ENCODE measurements at places on chromosomes 6 and 20.

DNA sequence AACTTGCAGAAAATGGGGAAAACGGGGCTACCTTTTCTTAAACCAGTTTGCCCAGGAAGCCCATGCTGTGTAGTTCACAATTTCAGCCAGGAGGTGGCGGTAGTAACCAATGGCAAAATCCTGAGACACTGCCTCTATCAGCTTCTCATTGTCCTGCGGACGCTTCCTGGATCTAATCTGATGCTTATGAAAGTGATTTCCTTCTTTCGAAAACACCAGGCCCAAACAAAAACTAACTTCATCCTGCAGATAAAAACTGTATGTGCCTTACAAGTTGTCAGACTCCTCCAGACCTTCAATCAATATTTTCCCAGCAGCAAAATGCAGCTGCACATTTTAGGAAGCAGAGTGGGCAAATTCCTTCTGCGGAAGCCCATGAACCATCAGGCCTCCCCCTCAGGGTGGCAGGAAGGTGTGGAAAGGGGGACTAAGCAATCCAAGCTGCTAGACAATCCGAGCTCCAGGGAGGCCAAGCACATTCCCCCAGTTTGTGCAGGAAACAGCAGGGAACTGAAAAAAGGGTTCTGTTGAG, 88.5 kb downstream of the LY86 start:
- DNase-seq = peak; percentile 53

DNA sequence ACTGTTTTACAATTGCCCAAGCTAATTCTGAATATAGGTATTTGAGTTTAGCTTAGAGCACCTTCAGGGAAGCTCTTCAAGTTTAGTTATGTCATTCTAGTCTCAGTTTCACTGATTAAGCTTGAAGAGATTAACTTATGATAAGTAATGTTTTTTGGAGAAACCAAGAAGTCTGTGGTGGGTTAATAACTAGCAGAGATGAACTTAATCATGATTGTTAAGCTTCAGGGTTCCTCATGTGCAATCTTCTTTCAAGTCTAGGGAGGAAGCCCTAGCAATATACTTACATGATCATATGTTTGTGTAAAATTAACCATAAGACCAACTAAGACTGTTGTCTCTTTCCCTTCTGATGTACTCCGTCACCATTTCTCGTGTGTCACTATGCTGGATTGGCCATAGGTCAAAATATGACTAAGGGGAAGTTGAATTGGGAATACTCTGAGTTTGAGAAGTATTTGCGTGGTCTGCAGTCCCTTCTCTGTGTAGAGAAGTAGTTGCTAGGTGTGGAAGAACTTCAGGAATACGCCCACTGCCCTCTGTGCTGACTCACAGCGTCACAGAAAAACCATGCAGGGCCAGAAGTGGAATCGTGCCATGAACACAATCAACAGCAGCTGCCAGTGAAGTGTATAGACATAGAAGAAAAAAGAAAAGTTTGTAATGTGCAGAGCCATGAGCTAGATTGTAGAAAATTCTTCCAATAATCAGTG, 88.3 kb downstream of the SH3BGRL2 start:
- DNase-seq = no peak

GRCh38 chr20:37395410-37395797, 49.5 kb downstream of the SRC start:
- no peak for DNase-seq

- DNase-seq = no peak
Observed at GRCh38 chr20:20946122-20946759, 159.9 kb downstream of the LINC00237 start.

GRCh38 chr6:44073612-44074438, 53.4 kb downstream of the MRPL14 start:
- no peak for DNase-seq

DNA sequence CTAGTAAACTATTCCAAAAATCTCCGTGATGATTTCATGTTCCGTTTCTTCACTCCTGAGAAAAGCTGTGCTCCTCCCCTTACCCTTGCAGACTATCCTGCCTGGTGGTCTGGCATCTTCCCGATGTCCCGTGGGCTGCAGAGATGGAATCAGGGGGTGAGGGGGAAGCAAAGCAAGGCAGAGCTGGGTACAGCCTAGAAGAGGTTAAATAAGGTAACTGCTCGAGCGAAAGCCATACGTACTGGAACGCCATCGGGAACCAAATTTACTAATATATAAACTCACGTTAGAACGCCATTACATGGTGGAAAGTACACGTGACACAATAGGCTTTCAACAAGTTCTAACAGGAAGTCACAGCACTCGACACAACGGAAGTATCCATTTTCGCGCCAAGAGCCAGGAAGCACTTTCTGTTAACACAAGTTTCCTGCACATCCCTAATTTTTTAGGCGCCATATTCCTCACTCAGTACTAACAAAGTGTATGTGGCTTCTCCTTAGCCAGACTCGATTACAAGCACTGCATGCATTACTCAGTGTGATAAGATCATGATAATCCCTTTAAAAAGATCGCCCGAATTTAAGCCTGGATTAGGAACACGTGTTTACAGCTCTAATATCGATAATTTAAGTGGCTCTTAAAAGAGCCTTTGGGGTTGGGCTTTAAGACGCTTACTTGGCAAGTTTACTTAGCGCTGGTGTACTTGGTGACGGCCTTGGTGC, 101.6 kb upstream of the PRSS16 start:
- no peak for DNase-seq

DNA sequence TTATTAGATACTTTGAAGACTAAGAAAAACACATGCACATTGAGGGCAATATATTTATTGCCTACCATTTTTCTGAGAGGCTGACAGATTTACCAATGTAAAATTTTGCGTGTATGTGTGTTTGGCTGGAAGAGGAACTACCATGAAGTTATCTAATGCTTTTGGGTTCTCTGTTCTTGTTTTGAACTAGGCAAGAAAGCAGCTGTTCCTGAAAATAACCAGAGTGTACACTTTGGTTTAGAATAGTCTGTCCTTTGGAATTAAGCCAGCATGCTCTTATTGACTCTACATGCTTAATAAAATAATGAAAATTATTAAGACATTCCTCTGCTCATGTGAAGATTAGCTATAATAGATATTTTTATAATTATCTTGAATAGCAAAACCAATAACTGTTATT, 129.2 kb downstream of the MYB start:
- no peak for DNase-seq

- no peak for DNase-seq
Observed at GRCh38 chr6:3011592-3011991, 11.9 kb downstream of the NQO2 start.

DNA sequence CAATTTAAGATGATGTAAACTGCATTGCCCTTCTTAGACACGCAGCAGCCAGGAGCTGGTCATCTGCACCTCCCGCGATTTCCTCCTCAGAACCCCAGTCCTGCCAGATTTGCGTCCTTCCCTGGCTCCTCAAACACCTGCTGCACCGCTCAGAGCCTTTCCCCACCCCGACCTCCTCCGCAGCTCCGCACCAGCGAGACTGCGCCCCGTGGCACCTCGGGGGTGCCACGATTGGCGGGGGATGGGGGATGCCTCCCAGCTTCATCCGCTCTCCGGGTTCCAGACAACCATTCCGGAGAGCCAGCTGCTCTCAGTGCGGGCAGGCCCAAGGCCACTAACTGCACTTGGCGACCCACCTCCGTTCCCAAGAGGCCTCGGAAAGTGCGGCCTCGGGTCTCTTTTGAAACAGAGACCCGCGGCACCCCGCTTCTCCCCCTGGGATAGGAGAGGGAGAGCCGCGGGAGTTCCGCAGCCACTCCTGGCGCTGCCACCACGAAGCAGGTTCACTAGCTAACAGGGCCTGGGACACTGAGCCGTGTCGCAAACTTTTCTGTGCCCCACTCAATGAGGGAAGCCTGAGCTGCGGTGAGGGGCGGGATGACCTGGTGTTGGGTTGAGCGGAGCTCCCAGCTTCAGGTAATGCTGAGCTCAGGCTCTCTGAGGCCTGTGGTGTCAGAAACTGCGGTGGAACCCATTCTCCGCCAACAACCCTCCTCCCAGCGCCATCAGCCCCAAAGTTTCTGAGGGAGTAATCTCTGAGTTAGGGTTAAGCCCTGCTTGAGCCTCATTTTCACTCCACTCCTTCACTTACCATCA, 7.3 kb upstream of the TFAP2A start:
- DNase-seq = no peak

GRCh38 chr6:73560853-73561407, 40.1 kb upstream of the EEF1A1 start:
- no peak for DNase-seq

- DNase-seq = no peak
Observed at GRCh38 chr6:31838968-31839367, 11.4 kb downstream of the HSPA1B start.

- no peak for DNase-seq
Observed at GRCh38 chr6:108403236-108403635, 108.4 kb downstream of the AFG1L start.

DNA sequence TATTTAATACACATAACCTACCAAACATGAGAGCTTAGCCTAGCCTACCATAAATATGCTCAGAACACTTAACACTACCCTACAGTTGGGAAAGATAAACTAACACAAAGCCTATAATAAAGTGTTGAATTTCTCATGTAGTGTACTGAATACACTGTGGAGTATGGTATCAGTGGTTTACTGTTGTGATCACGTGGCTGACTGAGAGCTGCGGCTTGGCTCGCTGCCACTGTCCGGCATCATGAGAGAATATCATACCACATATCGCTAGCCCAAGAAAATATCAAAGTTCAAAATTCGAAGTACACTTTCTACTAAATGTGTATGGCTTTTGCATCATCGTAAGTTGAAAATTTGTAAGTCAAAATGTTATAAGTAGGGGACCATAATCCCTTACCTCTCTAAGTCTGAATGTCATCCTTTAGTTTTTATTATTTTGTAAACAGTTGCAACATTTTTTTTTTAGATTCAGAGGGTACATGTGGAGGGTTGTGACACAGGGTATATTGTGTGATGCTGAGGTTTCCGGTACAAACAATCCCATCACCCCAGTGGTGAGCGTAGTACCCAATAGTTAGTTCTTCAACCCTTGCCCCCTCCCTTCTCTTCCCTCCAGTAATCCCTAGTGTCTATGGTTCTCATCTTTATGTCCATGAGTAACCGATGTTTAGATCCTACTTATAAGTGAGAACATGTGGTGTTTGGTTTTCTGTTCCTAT, 14.6 kb upstream of the TAAR1 start:
- DNase-seq = no peak

DNA sequence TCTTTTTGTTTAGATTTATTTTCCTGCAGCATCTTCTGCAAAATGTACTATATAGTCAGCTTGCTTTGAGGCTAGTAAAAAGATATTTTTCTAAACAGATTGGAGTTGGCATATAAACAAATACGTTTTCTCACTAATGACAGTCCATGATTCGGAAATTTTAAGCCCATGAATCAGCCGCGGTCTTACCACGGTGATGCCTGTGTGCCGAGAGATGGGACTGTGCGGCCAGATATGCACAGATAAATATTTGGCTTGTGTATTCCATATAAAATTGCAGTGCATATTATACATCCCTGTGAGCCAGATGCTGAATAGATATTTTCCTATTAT, 3.2 kb downstream of the FOXC1 start:
- DNase-seq = no peak

GRCh38 chr6:1322156-1322555, 10.3 kb downstream of the FOXQ1 start:
- DNase-seq = no peak

DNA sequence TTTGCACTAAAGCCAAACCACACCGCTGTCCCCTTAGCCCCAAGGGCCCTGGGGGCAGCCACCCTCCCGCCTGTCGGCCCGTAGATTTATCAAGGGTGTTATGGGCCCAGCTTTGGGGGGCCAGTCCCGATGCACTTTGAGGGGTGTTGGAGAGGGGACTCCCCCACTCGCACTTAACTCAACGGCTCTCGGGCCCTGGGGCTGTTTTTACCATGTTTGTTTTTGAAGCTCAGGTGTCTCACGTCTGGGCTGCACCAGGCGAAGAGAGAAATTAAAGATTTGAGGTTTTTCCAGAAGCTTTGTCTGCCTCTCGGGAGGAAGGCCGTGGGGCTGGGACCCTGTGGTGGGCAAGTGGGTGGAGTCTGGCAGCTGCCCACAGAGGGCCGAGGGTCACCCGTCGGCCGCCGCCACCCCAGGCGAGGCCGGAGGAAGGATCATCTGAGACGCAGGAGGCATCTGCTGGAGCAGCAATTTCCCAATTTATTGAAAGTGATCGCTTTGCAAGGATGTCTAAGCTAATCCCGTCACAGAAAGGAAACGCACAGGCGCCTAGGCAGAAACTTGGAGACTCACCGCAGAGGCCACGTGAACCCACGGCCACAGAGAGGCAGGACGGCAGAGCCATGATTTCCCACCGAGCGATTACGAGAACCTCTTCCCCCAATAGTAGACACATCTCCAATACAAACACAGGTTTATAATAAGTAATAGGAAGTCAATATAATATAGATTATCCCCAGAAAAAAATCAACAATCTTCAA, 3.8 kb downstream of the SLC2A4RG start:
- no peak for DNase-seq

DNA sequence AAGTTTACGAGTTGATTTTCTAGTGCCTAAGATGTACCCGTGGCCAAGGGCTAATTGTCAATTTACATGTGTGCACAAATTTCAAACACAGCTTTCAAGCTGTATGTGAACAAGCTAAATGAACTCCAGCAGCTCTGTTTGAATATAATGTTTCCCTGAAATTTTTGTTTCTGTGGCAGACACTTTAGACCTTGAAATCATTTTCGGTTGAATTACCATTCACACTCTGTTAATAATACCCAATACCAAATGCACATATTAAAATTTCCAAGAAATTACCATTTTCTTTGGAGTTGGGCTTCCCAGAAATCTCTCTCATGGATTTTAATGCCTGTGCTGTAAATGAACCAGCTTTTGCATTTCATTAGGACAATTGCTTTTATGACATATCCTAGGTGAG, 506.1 kb upstream of the ID4 start:
- no peak for DNase-seq

DNA sequence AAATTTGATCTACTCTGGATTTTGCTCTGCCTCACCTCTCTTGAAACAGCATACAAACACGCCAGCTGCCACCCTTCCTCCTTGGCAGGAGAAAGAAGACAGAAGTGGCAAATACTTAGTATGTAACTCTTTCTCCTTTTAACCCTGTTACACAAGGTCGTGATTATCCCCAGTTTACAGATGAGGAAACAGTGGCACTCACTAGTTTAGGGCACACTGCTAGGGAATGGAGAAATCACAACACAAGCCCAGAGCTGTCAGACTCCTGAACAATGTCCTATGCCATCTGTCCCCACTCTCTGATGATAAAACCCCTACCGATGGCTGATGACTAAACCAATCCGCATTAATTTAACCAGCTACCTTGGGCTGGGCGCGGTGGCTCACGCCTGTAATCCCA, 79.7 kb downstream of the FGD2 start:
- DNase-seq = no peak

GRCh38 chr6:167420858-167421766, 96.2 kb downstream of the TTLL2 start:
- no peak for DNase-seq
